ENCODE measurements at places on chromosomes 6 and 20.
A peak's percentile ranks its signal among the peaks of the same experiment; 100 is the strongest.

DNA sequence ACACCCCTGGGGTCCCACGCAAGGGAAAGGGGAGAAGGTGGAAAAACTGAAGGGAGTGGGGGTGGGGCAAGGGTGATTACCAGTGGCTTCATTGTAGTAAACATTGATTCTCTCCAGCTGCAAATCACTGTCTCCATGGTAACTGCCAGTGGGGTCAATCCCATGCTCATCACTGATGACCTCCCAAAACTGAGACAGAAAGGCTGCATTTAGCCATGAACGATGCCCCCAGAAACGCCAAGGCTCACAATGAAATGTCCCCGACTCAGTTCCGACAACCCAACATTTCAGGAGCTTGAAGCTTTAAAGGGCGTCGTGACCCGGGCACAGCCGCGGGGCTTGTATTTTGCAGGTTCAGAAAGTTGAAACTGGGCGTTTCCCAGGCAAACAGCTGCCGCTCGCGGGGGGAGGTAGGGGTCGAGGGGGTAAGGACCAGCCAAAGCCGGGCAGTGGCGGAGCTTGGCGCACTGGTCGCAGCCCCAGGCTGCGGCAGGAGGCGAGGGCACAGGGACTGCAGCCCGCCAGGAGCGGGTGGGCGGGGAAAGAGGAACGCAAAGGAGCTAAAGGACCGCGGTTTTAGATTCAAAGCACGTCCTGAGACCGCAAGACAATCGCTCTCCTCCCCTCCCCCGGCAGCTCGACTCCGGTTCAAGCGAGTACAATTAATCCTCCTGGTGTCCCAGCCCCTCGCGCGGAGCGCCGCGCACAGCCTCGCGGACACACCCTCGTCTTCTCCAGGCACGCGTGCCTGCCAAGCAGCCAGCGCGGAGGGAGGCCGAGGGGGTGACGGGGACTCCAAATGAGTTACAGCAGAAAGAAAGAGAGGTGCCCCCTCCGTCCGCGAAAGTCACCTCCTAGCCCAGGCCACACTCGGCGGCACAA lies 731 bp downstream of the TUBB2B start:
- no peak for DNase-seq

DNA sequence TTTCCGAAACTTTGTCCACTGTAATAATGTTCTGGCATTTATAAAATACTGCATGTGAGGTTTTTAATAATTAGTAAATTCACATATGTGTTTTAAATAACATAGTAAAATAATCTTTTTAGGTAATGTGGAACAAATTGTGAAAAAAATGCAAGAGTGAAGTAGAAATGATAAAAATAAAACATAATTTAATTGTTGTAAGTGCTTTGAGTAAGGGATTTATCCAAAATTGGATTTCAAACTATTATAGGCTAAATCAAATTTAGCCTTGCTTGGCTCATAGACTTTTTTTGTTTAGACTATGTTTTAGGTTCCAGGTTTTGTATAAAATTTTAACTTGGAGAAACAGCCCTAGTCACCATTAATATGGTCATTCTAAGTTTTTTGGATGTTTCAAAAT lies 1029.5 kb downstream of the PHF3 start:
- DNase-seq, result no peak

GRCh38 chr6:99711302-99711701 lies 104.7 kb downstream of the PRDM13 start:
- DNase-seq, result no peak

DNA sequence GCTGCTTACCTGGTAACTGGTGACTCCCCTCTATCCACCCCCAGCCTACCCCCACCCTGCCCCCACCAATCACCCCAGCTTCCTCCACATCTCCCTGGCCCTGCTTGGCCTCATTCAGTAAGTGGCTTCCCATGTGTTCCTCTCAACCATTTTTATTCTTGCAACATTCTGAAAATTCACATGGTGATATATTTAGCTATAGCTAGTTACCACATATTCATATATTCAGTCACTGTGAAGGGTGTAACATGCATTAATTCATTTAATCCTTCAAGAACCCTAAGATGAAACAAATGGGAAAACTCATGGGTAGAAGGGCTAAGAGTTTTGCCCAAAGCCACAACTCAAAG lies 95.4 kb upstream of the CEP85L start:
- no peak for DNase-seq

DNA sequence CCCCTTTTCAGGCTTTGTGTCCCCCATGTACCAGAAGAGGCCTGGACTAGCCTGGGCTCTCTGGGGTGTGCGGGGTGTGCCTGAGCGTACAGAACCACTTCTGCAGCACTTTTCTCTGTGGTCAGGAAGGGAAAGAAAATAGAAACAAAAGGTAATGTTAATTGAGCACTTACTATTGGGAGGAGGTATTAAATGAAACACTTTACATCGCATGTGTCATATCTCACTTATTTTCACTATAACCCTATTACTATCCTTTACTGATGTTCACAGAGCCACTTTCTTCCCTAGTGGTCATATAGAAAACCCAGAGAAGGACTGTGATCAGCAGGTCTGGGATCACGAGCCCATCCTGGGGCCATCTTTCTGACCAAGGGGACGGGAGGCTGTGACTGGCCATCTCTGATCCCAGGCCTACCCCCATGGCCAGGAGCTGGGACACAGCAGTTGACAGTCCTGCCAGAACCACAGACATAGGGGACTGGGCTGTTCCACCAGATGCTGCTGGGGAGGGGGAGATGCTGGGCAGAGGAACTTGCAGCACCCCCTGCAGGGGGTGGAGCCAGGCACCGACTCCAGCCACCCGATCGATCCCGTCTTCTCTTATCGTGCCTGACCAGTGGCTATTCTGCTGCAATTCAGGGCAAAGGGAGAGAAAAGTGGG lies 107.6 kb downstream of the VEGFA start:
- DNase-seq, result no peak

- DNase-seq, result no peak
Observed at GRCh38 chr20:63840405-63840828, 9.4 kb upstream of the ZBTB46 start.

DNA sequence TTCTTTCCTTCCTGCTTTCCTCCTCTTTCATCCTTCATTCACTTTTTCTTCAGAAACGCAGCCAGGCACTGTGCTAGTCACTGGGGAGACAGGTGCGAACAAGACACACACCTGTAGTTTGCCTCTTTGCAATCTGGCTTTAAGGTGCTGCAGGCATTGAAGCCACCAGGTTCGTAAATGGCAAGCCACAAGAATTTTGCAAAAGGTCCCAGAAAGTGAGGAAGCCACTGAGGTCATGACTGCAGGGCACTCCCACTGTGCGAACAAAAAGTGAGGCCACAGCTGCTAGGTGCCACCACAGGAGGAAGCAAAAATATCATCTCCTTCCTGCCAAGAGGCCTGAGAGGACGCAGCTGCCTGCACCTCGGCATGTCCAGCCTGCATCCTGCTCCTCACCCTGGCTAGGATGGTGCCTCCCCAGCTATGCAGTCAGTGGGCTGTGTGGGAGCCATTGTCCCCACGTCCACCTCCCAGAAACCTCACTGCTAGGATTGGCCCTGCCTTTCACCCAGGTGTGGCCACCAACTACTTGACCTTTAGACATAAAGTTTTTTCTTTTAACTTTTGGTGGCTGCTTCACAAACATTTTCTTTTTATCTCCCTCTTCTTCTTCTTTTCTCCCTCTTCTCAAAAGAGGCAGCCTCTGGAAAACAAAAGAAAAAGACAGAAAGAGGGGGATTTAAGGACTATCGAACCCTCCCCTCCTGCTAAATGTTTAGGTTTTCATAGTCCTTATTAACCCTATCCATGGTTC lies 230.8 kb downstream of the BCAS1 start:
- DNase-seq, result peak; percentile 45

GRCh38 chr6:143264379-143264778 lies 186.1 kb downstream of the ADAT2 start:
- no peak for DNase-seq

DNA sequence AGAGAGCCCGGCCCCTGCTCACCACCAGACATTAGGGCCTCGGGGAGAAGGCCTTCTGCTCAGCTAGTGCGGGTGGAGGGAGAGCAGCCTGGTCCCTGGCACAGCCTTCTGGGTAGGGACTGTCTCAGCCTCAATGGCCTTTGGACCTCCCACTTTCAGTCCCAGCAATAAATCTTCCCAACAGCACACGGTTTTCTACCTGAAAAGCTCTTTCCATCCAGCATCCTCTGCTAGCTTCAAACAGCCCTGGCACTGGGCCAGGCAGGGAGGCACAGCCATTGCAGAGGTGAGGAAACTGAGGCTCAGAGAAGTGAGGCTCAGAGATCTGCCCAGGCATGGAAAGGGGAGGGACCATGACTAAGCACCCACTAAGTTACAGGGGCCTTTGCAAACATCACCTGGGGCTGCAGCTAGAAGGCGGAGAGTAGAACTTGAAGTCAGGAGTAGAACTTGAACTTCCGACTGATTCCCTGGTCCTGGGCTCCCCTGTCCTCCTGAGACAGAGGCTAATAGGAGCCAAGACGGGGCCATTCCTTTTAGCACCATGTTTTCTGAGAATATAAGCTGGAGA lies 43.9 kb upstream of the NOL4L start:
- no peak for DNase-seq

DNA sequence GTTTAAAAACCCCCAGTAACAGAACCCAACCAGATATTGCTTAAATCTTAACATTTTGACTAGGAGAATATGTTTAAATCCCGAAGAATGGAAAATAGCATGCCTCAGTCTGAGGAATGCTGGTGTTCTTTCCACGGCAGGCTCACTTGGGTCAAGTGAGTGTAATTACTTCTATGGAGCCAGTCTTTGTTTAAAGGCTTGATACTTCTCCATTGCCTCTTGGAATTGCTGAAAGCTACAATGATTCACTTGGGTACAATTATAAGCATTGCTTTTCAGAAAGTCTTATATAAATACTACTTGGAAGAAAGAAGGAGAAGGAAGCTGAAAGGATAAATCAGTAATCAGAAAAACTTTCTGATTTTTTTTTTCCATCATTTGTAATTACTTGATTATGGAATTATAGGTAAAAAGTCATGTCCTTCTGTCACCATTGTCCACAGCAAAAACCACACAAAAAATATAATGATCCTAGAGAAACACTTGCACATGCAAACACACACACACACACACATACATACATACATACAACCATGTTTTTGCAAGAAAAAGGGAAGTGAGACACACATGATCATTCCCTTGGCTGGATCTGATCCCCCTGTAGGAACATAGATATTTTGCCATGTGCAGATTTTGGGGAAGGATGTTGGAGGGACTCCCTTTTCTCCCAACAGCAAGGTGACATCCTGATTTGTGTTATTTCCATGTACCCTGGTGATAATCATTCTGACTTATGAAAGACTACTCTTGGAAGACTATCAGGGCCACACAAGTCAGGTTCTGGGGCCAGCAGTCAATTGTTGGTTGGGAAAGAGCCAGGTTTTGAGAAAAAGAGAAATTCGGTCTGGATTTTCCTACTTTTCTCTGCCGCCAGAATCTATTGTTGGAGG lies 396.0 kb upstream of the BTBD3 start:
- no peak for DNase-seq

DNA sequence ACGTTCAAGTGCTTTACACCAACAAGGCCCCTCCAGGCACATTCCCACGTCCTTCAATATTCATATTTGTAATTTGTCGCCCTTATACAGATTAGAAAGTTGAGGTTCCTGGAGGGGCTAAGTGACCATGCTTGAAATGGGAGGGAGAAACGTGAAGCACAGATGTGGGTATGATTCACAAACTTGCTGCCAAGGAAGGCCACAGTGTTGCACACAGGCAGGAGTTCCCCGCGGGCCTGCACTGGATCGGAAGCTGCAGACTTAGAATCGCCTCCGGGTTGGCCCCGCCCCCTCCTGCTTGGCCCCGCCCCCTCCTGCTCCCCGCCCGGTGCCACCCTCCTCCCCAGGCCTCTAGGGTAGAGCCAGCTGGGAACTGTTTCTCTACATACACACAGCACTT lies 58.2 kb upstream of the QKI start:
- no peak for DNase-seq

DNA sequence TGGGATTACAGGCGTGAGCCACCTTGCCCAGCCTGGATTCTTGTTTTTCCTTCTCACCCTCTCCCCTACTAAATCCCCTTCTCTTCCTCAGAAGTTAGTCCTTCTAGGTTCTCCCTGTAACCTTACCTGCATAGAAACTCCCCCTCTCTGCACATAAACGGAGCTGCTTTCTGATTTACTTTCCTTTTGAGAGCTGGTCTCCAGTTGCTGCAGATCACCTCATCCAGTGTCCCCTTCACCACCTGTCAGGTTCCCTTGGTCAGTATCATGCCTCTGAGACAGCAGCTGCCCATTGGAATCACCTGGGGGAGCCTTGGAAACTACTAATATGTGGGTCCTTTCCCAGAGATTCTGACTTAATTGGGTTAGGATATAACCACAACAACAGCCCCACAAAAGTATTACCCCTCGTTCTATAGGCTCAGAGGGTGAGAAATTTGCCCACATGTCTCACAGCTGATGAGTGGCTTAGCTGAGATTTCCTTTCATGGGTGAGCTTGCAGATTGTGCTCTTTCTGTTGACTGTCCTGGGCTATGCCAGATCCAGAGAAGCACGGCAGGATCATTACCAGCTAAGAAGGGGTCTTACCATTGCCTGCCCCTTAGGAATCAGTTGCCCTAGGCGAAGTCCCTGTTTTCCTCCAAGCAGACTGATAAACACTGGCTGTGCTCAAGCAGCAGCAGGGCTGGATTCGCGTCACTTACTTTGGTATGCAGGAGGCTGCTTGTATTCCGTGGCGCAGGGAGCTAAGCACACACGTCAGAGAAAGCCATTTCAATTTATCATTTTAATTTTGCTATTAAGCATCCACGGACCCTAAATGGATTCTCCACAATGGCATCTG lies 51.3 kb downstream of the AKAP12 start:
- no peak for DNase-seq

GRCh38 chr6:78101387-78101786 lies 448.5 kb downstream of the MEI4 start:
- DNase-seq, result no peak

GRCh38 chr6:27582928-27583725 lies 110.2 kb upstream of the ZNF184 start:
- no peak for DNase-seq

DNA sequence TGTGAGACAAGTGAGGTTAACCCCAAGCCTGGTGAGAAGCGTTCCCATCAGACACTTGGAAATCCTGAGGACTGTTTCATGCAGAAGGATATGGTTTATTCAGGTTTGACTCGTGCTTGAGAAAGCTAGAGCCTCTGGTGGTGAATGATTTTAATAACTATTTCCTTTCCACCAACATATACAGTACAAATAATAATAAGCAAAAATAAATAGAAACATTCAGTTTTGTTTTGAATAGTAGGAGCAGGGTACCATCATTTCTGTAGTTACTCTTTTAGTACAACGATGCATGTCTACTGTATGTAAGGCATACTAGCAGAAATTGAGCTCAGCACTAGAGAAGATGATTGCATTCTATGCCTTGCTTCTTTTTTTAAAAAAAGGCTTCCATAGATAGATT lies 33.5 kb downstream of the PLG start:
- DNase-seq, result no peak

- DNase-seq, result no peak
Observed at GRCh38 chr6:138897031-138897430, 91.0 kb downstream of the REPS1 start.

- no peak for DNase-seq
Observed at GRCh38 chr6:20952699-20953474, 418.6 kb downstream of the CDKAL1 start.

GRCh38 chr6:108742041-108742440 lies 106.2 kb upstream of the ARMC2 start:
- no peak for DNase-seq

Data from stimulated activated CD8-positive, alpha-beta memory T cell treated with anti-CD3 and anti-CD28 coated beads, Interleukin-12 subunit alpha, Interleukin-12 subunit beta, amount 100 ng/mL, for 4 hours (primary cell).